ENCODE measurements at places on chromosomes 2 and 18. TPM values are rescaled to one million over a fixed set of nuclear protein-coding genes. Genes with fewer than 3 reads are reported as not detected.

The SH2D6 gene
- 1.4 TPM for total RNA-seq

The TBC1D8 gene
- total RNA-seq, result 8.4 TPM

The MYOM1 gene
- 0.22 TPM for total RNA-seq

The MROH2A gene
- not detected for total RNA-seq

The GALNT5 gene
- 7.2 TPM for total RNA-seq

The KIAA2012 gene
- not detected for total RNA-seq

The ANTXR1 gene
- 25.6 TPM for total RNA-seq

The LRP2 gene
- not detected for total RNA-seq

The LINC00305 gene
- not detected for total RNA-seq

The OSBPL6 gene
- total RNA-seq, result 3.6 TPM

The PLEK gene
- under 0.01 TPM for total RNA-seq

The LHCGR gene
- total RNA-seq, result not detected

The CTNNA2 gene
- total RNA-seq, result not detected

All from uterine smooth muscle cell (primary cell).